ENCODE measurements at places on chromosomes 2 and 18. TPM values are rescaled to one million over a fixed set of nuclear protein-coding genes. Genes with fewer than 3 reads are reported as not detected.

- H3K4me3 ChIP-seq = no peak overlapping the region
- no peak for DNase-seq
- H3K27me3 ChIP-seq = no peaks in the 10 kb centered on the region
- H3K36me3 ChIP-seq = no peaks in the 10 kb centered on the region
- H3K4me1 ChIP-seq = no peaks in the 10 kb centered on the region
These were observed 19.9 kb downstream of the SDC1 start for GRCh38 chr2:20205069-20205468.

GRCh38 chr2:101710471-101711318 is 13.2 kb downstream of the MAP4K4 start:
- H3K27ac ChIP-seq = peak overlapping the region; percentile 10
- H3K27me3 ChIP-seq = no peaks in the 10 kb centered on the region
- DNase-seq = no peak
- no peak overlapping the region for H3K4me3 ChIP-seq
- H3K36me3 ChIP-seq = no peaks in the 10 kb centered on the region
- H3K4me1 ChIP-seq = peaks cover 96% of the 10 kb centered on the region

Gene SLC8A1
- polyA plus RNA-seq = not detected

- no peaks in the 10 kb centered on the region for H3K36me3 ChIP-seq
- no peak overlapping the region for H3K4me3 ChIP-seq
- no peak for DNase-seq
- no peak overlapping the region for H3K27ac ChIP-seq
- no peaks in the 10 kb centered on the region for H3K4me1 ChIP-seq
These were observed 114.3 kb downstream of the ALK start for GRCh38 chr2:29807082-29807481.

DNA sequence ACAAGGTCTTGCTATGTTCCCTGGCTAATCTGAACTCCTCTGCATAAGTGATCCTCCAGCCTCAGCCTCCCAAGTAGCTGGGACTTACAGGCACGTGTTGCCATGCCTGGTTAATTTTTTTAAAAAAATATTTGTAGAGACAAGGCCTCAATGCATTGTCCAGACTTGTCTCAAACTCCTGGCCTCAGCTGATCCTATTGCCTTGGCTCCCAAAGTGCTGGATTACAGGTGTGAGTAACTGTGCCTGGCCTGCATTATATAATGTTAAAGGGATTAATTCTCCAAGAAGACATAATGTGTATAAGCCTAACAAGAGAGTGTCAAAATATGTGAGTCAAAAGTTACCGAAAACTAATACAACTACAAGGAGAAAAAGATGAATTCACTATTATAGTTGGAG is 32.2 kb downstream of the BUB1 start:
- no peak for DNase-seq
- H3K4me3 ChIP-seq = no peak overlapping the region
- no peak overlapping the region for H3K27ac ChIP-seq

Gene SCYGR4
- polyA plus RNA-seq = not detected

DNA sequence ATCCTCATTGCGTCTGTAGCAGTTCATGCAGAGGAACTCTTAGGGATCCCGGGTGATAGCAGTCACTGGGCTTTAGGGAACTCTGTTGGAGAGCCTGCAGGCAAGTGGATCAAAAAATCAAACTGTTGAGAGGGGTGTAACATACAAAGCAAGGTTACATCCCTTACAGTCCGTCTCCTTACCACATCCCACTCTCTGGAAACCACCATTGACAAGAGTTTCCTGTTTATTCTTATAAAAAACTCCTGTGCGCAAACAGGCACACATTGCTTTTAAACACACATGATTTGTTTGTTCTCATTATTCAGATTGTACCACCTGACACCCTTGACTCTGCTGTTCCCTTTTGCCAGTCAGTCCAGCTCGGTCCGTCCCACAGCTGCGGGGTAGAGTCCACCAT is 137.7 kb downstream of the LTBP1 start:
- no peaks in the 10 kb centered on the region for H3K27me3 ChIP-seq
- H3K27ac ChIP-seq = no peak overlapping the region
- no peak for DNase-seq
- no peak overlapping the region for H3K4me3 ChIP-seq
- no peaks in the 10 kb centered on the region for H3K36me3 ChIP-seq

Gene CLHC1
- 2.6 TPM for polyA plus RNA-seq

GRCh38 chr2:117820444-117820843 is 6.0 kb downstream of the DDX18 start:
- DNase-seq = no peak
- peaks cover 21% of the 10 kb centered on the region for H3K4me1 ChIP-seq
- H3K36me3 ChIP-seq = peaks cover 81% of the 10 kb centered on the region
- no peaks in the 10 kb centered on the region for H3K27me3 ChIP-seq
- peak overlapping the region; percentile 5 for H3K27ac ChIP-seq

DNA sequence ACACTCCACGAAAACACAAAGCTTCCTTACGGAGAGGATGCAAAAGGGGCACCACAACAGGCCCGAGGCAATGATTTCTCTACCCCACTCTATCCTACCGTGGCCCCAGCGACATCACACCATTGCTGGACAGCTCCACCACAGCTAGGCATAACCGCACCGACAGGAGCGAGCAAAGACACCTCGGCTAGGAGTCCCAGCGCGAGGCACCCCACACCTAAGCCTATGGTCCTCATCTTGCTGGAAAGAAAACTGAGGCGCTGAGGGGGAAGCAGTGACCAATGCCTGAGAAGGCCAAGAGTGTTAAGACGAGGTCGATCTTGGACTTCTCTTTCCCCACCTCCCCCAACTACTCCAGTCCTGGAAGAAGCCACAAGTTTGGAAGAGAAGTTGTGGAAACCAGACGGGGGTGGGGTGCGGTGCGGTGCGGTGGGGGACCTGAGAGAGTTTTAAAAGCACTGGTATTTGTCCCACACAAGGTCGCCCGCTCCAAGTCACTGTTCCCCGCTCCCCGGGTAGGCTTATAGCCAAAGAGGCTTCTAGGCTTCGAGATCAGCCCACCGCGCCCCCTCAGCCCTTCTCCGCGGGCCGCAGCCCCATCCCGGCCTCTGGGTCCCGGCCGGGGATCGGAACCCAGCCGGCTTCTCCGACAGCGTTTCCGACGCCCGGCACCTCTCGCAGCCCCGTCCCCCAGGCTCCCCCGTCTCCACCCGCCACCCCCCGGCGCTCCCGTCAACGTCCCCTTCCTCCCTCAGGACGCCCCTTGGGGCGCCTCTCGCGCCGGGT is 766 bp downstream of the PDE6D start:
- H3K27me3 ChIP-seq = no peaks in the 10 kb centered on the region
- H3K36me3 ChIP-seq = no peaks in the 10 kb centered on the region
- H3K4me3 ChIP-seq = peak overlapping the region; percentile 91

- no peak overlapping the region for H3K4me3 ChIP-seq
- H3K36me3 ChIP-seq = no peaks in the 10 kb centered on the region
- no peak for DNase-seq
- no peaks in the 10 kb centered on the region for H3K4me1 ChIP-seq
These were observed 299.5 kb upstream of the LYPD1 start for GRCh38 chr2:132969371-132969985.

GRCh38 chr18:61965311-61965710 is 72.5 kb upstream of the RNF152 start:
- no peak for DNase-seq
- H3K4me3 ChIP-seq = no peak overlapping the region
- H3K4me1 ChIP-seq = no peaks in the 10 kb centered on the region
- H3K27ac ChIP-seq = no peak overlapping the region

DNA sequence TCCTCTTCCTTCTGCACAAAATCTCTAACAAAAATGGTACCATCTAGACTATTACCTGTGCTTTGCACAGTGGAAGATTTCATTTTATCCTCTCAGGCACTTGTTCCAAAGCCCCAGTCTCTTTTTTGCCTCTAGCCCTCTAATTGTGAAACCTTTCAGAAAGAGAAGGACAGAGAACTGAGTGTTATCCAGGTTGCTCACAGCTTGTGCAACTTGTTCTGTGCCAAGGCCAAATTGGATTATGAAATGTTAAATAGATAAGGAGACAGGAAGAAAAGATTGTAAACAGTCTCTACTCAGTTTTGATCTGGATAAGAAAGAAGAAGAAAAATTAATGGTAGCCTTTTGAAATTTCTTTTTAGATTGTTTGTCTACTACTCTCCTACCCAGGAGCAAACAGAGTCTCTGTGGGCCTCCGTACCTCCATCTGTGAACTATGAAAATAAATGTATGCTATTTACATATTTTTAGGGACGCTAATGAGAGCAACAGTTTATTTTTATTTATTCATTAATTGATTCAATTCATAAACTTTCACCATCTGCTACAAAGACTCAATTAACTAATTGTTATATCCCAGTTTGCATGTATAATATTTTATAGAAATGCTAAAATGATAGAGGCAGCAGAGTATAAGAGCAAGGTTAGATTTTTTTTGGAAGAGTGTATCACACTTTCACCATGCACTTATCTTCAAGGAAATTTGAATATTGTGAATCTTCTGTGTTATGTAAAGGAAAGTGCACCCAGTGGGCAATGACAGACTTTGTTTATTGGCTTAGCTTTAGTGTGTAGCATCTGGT is 339.0 kb upstream of the ETAA1 start:
- H3K4me1 ChIP-seq = no peaks in the 10 kb centered on the region
- no peak for DNase-seq
- no peak overlapping the region for H3K4me3 ChIP-seq
- H3K36me3 ChIP-seq = no peaks in the 10 kb centered on the region
- H3K27ac ChIP-seq = no peak overlapping the region
- no peaks in the 10 kb centered on the region for H3K27me3 ChIP-seq

DNA sequence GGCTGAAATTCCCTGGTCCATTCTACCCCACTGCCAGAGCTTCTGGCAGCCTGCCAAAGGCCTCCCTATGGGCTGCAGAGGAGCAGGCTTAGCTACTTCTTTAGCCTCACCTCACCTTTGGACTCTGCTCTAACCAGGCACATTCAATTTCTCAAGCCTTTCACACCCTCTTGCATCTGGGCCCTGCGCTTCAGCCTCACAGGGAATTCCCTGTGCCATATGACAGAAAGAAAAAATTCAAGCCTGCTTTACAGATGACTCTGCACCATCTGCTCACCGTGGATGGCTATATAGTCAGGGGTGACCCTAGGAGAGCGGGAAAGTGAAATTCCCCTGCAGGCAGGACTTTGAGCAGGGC is 62.5 kb downstream of the REEP1 start:
- no peaks in the 10 kb centered on the region for H3K27me3 ChIP-seq
- H3K36me3 ChIP-seq = no peaks in the 10 kb centered on the region
- H3K4me3 ChIP-seq = no peak overlapping the region
- H3K4me1 ChIP-seq = no peaks in the 10 kb centered on the region
- H3K27ac ChIP-seq = no peak overlapping the region

- H3K27me3 ChIP-seq = no peaks in the 10 kb centered on the region
- no peaks in the 10 kb centered on the region for H3K4me1 ChIP-seq
- no peaks in the 10 kb centered on the region for H3K36me3 ChIP-seq
- H3K4me3 ChIP-seq = no peak overlapping the region
- no peak for DNase-seq
These were observed 84.9 kb upstream of the ZCCHC2 start for GRCh38 chr18:62438018-62438329.

Gene CYS1
- not detected for polyA plus RNA-seq

Gene ELOA2
- not detected for polyA plus RNA-seq

GRCh38 chr18:13269521-13270011 is 51.0 kb downstream of the LDLRAD4 start:
- no peak overlapping the region for H3K27ac ChIP-seq
- DNase-seq = no peak
- H3K27me3 ChIP-seq = no peaks in the 10 kb centered on the region
- H3K4me3 ChIP-seq = no peak overlapping the region

GRCh38 chr2:167215595-167215994 is 327.3 kb downstream of the XIRP2 start:
- no peak overlapping the region for H3K4me3 ChIP-seq
- H3K27me3 ChIP-seq = no peaks in the 10 kb centered on the region
- H3K27ac ChIP-seq = no peak overlapping the region
- no peak for DNase-seq
- no peaks in the 10 kb centered on the region for H3K4me1 ChIP-seq

Gene CABYR
- polyA plus RNA-seq = 0.48 TPM

GRCh38 chr2:237603718-237604362 is 13.3 kb upstream of the RAB17 start:
- DNase-seq = peak; percentile 80
- peak overlapping the region; percentile 11 for H3K4me3 ChIP-seq
- peak overlapping the region; percentile 53 for H3K27ac ChIP-seq
- H3K36me3 ChIP-seq = no peaks in the 10 kb centered on the region
- H3K4me1 ChIP-seq = peaks cover 21% of the 10 kb centered on the region

Gene M1AP
- not detected for polyA plus RNA-seq

DNA sequence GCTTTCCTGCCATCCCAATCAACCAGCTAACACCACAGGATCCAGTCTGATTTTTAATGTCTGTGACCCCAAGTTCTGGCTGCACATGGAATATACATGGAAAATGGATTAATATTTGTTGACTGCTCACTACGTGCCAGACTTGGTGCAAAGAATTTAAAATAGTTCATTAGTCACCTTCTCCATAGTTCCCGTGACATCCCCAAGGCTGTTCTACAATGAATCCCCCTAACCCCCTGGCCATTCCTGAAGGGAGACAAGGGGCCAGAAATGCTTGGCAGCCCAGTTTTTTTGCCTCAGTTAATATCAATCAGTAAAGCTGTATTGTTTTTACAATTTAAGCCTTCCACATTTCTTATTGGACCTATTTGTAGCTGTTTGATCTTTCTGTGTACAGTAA is 71.0 kb upstream of the ST3GAL5 start:
- no peak for DNase-seq
- H3K4me1 ChIP-seq = no peaks in the 10 kb centered on the region
- no peaks in the 10 kb centered on the region for H3K27me3 ChIP-seq
- no peak overlapping the region for H3K27ac ChIP-seq

Gene MYL1
- polyA plus RNA-seq = not detected

- no peaks in the 10 kb centered on the region for H3K4me1 ChIP-seq
- no peak for DNase-seq
- H3K4me3 ChIP-seq = no peak overlapping the region
- no peaks in the 10 kb centered on the region for H3K36me3 ChIP-seq
- no peak overlapping the region for H3K27ac ChIP-seq
These were observed 118.2 kb downstream of the ARHGEF4 start for GRCh38 chr2:130954873-130955272.

- H3K4me1 ChIP-seq = no peaks in the 10 kb centered on the region
- peaks cover 72% of the 10 kb centered on the region for H3K36me3 ChIP-seq
- no peaks in the 10 kb centered on the region for H3K27me3 ChIP-seq
- H3K4me3 ChIP-seq = no peak overlapping the region
- no peak overlapping the region for H3K27ac ChIP-seq
- DNase-seq = peak; percentile 38
These were observed 30.7 kb downstream of the XRCC5 start for GRCh38 chr2:216139884-216140283.

DNA sequence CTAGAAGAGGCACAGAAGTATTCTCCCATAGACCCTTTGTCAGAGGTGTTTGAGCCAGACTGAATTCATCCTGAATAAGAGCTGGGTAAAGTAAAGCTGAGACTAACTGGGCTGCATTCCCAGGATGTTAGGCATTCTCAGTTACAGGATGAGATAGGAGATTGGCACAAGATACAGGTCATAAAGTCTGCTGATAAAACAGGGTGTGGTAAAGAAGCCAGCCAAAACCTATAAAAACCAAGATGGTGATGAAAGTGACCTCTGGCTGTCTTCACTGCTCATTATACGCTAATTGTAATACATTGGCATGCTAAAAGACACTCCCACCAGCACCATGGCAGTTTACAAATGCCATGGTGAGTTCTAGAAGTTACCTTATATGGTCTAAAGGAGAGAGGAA is 364.9 kb upstream of the TMEFF2 start:
- no peaks in the 10 kb centered on the region for H3K27me3 ChIP-seq
- no peak for DNase-seq
- H3K27ac ChIP-seq = no peak overlapping the region
- H3K36me3 ChIP-seq = no peaks in the 10 kb centered on the region
- no peak overlapping the region for H3K4me3 ChIP-seq
